Naive thymus-derived CD4-positive, alpha-beta T cell (primary cell): ENCODE measurements at places on chromosomes 5 and 9. TPM values are rescaled to one million over a fixed set of nuclear protein-coding genes. Genes with fewer than 3 reads are reported as not detected.

GRCh38 chr9:131092548-131093440 lies 3.5 kb upstream of the AIF1L start:
- H3K27me3 ChIP-seq: peaks cover 6% of the 10 kb centered on the region
- no peaks in the 10 kb centered on the region for H3K4me1 ChIP-seq
- no peak overlapping the region for H3K4me3 ChIP-seq
- H3K27ac ChIP-seq: no peak overlapping the region
- no peaks in the 10 kb centered on the region for H3K36me3 ChIP-seq

- no peaks in the 10 kb centered on the region for H3K4me1 ChIP-seq
- H3K27ac ChIP-seq: no peak overlapping the region
- no peak overlapping the region for H3K4me3 ChIP-seq
- no peak for DNase-seq
- peaks cover 8% of the 10 kb centered on the region for H3K36me3 ChIP-seq
Measured at GRCh38 chr9:33349743-33350142, 52.6 kb downstream of the AQP7 start.

DNA sequence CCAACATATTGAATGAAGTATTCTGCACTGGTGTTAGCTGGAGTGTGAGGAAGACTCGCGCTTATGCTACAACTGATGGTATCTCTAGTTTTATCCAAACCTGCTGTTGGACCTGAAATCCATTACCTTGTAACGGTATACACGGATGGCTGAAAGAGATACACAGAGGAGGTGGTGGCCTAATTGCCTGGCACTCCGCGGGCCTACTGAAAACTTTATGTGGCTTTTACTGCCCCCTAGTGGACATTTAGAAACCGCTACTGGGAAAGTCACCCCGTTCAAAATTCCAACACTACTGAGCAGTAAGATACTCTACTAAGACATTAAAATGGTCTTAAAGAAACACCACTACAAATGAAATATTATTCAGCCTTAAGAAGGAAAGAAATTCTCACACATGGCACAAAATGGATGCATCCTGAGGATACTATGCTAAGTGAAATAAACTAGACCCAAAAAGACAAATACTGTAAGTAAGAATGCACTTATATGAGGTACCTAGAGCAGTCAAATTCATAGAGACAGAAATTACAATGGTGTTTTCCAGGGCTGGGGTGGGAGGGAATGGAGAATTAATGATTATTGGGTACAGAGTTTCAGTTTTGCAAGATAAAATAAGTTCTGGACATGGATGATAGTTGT lies 100.4 kb downstream of the TTLL11 start:
- H3K4me1 ChIP-seq: no peaks in the 10 kb centered on the region
- H3K36me3 ChIP-seq: no peaks in the 10 kb centered on the region
- no peak overlapping the region for H3K4me3 ChIP-seq
- no peaks in the 10 kb centered on the region for H3K27me3 ChIP-seq
- no peak overlapping the region for H3K27ac ChIP-seq

- no peak overlapping the region for H3K27ac ChIP-seq
- no peaks in the 10 kb centered on the region for H3K36me3 ChIP-seq
- no peak overlapping the region for H3K4me3 ChIP-seq
- no peaks in the 10 kb centered on the region for H3K27me3 ChIP-seq
- no peaks in the 10 kb centered on the region for H3K4me1 ChIP-seq
Measured at GRCh38 chr9:117028103-117028858, 341.2 kb downstream of the TRIM32 start.

DNA sequence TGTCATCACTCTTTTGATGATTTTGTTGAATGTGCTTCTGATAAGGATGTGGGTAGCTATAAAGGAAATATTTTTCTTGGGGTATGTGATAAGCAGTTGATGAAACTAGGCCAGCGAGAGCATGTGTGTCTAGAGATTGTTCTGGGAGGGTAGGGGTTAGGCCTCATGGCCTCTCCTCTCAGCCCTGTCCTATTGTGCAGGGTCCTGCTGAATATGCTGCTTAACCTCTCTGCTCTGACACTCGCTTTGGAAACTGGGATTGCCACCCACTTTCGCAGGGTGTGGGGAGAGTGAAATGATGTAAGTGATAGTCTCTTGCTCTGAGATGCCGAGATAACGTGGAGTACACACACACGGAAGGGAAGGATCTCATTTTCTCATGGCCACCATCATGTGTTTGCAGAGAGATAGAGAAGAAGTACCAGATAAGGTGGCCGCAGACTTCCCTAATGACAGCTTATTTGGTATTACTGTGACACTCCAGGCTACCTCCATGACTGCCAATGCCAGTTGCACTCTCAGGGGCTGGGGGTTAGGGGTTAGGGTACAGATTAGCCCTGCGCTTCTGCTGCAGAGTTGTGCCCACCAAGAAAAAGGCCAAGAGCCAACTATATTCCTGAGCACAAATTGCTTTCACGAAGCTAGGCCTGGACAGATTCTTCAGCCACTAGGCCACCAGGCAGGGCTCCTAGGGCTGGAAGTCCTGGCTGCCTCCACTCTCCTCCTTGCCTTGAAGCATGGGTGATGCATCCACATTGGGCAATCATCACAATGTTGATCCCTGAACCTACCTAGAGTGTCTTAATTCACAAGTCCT lies 25.2 kb upstream of the TNFAIP8 start:
- H3K4me1 ChIP-seq: peaks cover 95% of the 10 kb centered on the region
- H3K4me3 ChIP-seq: peak overlapping the region; percentile 8
- no peaks in the 10 kb centered on the region for H3K36me3 ChIP-seq
- H3K27me3 ChIP-seq: no peaks in the 10 kb centered on the region
- DNase-seq: peak; percentile 71

SPATA31C1 gene
- not detected for polyA plus RNA-seq
